ENCODE measurements at places on chromosomes 2 and 18.

- DNase-seq: no peak
Measured at GRCh38 chr2:118148133-118148532, 59.9 kb downstream of the INSIG2 start.

GRCh38 chr2:119251652-119252051, 28.0 kb downstream of the STEAP3 start:
- DNase-seq: no peak

DNA sequence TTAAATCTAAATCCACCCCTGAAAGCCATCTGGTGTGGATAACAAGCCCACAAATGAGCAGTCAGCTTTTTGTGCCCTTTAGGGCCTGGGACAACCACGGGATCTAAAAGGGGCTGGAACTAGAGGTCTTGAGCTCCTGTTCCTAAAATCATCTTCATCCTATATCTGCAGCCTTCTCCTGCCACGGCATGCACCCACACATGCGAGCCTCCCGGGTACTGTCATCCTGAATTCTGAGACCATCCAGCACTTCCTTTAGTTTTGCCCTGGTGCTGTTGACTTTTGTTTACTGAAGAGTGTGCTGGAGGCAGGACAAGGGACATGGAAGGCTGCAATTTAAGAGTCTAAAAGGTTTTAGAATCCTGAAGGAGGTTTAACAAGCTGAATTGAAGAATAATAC, 183.2 kb downstream of the FAM210A start:
- no peak for DNase-seq

DNA sequence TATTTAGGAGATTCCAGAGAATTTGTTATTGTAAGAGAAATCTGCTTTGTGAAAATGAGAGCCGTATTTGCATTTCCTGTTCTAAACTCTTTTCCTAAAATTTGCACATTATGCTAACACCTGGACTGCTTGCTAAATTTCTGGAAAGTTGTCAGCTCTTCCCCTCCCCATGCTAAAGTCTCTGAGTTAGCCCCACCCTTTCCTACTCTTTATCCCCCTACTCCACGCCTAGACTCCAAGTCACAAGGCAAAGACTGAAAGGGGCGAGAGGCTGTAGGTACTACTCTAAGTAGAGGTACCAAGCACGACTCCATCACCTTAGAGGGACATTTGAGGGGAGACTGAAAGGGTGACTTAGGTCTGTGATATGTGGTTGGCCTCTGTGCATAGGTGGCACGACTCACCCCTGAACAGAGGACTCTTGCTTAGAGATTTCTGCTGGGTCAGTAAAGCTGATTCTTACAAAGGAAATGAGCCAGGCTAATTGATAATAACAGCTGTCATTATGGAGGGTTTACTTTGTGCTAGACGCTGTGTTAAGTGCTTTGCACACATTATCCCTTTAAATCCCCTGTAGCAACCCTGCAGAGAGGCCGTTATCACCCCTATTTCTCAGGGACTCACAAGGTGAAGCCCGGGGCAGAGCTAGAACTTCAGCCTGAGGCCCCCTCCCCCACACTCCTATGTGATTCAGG, 373.5 kb downstream of the EN1 start:
- DNase-seq: no peak

DNA sequence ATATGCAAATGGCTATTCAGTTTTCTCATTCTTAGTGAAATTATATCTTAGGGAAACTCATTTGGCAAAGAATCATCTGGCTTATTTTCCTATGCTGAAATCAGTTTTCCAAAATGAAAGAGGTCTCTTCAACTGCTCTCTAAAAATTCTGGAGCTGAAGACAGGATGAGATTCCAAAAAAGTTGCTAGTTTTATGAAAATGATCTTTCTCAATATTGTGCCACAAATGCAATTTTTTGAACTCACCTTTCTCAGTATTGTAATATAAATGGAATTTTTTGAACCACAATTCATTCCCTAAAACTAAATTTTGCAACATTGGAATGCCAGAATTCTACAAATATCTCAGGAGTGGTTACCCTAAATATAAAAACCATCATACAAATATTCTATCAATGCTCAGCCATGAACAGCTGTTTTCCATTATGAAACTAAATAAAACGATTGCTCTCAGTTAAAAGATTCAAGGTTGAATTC, 147.7 kb upstream of the PKDCC start:
- DNase-seq: no peak

DNA sequence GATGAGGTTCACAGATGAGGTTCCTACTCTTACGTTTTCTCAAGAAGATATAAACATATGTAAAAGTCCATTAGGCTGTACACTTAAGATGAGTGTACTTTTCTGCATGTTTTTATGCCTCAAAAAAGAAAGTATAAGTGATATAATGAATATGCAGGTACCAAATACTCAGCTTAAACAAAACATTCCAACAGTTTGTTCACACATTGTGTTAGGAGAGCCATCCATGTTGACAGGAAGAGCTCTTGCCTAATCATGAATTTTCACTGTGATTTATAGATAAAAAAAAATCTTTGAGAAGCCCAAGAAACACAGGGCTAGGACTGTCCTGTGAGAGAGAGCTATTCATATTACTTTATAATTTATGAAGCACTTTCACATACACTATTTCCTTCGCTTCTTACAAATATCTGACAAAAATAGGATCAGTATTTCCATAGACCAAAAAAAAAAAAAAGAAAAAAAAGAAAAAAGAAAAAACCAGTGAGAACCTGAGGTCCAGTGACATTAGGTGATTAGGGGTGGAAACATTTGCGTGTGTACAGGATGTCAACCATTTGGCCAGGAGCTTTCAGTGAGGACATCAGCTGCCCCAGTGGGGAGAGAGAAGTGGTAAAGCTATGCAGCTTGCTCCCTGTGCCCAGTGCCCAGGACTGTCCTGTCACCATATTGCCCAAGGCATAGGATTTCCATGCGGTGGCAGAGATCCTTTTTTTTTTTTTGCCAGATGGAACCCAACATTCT, 38.7 kb downstream of the BUB1 start:
- no peak for DNase-seq

DNA sequence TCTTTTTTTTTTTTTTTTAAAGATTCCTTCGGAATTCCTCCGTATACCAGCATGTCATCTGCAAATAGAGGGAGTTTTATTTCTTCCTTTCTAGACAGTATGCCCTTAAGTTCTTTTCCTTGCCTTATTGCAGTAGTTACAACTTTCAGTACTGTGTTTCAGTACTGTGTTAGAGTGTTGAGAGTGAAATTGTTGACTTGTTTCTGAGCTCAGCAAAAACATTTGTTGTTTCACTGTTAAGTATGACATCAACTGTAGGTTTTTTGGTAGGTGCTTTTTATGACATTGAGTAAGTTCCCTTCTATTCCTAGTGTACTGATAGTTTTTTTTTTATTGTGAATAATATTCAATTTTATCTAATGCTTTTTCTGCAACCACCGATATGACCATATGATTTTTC, 43.9 kb downstream of the ACVR2A start:
- DNase-seq: no peak

DNA sequence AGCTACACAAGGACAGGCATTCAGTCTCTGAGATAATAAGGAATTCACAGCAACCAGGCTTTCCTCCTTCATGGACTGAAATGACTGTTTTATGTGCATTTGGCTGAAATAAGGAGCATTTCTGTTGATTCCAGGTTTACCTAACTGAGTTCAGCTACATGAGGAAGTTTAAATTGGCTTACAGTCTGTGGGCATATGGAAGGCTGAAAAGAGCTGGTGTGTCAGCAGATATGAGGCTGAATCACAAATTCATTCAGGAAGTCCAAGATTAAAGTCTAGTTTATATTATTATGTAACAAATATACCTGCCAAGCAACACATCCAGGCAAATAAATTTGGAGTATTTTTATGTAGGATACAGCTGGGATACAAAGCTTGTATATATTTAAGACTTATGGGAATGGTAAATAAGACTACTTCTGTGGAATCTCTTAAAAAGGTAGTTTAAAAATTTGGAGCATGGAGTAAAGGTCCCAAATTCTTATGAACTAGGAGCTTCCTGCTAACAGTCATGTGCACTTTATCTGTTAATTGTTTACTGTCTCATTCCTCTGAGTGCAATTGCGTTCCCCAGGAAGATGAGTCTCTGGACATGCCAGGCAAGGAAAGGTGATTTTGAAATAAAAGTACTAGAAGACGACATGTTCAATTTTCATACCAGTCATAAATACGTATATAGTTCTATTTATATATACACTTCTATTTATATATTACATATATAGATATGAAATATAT, 53.0 kb downstream of the ZC3H8 start:
- DNase-seq: no peak

- DNase-seq: no peak
Measured at GRCh38 chr2:201049455-201049854, 22.0 kb downstream of the HYCC2 start.

GRCh38 chr2:104583811-104584210, 270.1 kb upstream of the POU3F3 start:
- no peak for DNase-seq

DNA sequence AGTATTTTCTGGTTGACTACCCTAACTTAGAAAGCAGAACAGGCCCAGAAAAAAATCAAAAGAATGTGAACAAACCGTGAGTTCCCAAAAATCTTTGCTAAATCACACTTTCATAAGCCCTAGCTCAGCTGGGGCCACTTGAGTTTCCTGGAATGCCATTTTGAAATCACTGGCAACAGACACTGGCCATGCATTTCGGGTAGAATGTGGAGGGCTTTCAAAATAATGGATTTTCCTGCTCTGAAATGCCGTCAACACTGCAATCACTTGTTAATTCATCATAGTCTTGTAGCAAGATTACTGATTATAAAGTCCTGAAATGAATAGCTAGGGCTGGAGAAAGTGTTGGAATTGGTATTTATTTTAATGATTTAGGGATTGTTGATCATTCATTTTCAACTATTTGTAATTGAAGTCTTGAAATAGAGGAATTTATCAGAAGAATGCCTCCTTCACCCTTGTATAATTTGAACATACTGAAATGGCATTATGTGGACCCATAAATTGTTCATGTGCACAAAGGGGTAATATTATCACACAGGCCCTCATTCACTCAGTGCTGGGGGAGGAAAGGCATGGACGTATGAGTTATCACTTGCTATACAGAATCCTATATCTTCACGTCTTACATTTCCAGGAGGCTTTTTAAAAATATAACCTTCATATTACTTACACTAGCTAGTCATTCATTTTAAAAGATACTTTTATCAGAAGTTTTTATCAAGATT, 134.8 kb downstream of the DTNA start:
- DNase-seq: no peak

- no peak for DNase-seq
Measured at GRCh38 chr18:63508596-63508995, 31.8 kb downstream of the SERPINB5 start.

DNA sequence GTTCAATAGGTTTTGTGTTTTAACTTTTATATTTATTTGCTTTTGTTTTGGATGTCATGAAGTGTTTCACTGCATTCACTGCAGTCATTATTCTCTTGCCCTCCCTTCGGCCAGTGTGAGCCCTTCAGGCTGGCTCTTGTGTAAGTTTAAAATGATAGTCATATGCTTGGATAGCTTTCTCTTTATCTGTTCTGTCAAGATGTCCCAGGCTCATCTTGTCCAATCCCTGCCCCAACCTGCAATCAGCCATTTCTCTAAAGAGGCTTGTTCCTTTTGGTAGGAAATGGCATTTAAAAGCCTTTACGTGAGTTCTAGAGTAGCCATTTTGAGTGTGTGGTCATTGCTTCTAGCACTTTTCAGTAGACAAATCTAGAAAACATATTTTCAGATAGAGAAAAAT, 238.0 kb upstream of the SLC39A10 start:
- DNase-seq: no peak

DNA sequence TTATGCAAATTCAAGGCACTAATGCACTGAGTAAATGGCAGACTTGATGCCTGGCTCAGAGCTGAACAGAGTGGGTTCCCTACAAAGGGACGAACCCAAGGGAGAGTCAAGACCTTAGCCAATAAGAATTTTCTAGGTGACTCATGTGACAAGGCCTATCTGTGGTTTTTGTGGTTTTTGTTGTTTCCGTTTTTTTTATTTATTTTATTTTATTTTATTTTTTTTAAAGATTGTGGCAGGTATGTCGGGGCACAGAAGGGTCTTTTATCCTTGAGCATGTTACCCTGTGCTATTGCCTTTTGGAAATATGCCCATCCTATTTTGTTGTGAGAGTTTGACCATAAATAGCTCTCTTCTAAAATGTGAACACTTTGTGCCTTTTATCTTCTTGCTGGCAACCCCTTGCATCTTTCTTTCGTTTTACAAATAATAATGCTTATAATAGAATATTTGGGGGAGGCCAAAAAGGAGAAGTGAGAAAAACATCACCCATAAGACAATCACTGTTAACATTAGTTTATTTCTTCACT, 113.4 kb upstream of the AQP4 start:
- no peak for DNase-seq

GRCh38 chr18:69854455-69854854, 93.2 kb downstream of the CD226 start:
- no peak for DNase-seq

DNA sequence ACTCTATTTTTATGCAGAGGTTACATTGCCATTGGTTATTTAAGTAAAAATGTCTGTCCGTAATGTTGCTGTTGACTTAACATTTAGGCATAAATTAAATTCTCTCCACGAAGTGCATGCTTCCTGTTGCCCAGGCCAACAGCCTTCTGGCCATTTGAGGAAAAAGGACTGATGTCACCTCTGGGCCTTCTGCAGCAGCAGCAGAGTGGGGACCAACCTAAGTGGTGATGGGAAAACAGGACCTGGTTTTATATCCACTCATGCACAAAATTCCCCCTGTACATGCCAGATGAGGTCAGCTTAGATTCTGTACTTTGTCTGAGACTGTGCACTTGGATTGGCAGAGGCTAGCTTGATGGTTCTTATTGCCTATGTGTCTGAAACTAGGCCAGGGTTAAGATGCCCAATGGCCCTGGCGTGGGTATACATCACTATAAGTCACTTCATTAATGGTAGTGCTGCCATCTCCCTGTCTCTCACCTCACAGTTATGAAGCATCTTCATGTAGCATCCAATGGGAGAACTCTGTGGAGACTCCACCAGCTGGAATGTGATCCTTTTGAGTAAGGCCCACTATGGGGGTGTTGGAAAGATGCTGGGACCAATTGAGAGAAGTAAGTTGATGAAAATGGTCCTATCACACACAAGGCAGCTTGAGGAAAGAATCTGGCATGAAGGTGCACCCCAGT, 4.4 kb downstream of the ARHGAP25 start:
- no peak for DNase-seq

DNA sequence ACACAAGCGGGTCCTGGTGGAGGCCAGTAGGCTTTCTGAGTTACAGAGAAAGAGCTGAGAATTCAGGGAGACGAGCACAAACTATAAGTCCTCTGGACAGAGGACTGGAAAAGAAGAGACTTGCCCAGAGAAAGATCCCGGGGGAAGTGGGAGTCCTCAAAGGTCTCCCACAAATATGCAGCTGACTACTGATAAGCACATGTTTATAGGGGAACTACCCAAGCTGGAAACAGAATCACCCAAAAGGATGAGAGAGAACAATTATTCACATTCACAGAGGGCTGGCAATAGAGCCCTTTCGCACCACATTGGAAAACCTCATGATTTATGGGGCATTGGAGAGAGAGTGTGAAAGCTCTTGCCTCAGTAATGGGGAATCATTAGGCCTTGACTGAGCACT, 337.6 kb downstream of the IRS1 start:
- DNase-seq: no peak

- DNase-seq: no peak
Measured at GRCh38 chr2:142323206-142323605, 192.4 kb upstream of the LRP1B start.
